HS-5 (cell line): ENCODE measurements at places on chromosomes 6 and 20.

- DNase-seq = no peak
Measured at GRCh38 chr6:42547407-42548329, 16.2 kb upstream of the UBR2 start.

DNA sequence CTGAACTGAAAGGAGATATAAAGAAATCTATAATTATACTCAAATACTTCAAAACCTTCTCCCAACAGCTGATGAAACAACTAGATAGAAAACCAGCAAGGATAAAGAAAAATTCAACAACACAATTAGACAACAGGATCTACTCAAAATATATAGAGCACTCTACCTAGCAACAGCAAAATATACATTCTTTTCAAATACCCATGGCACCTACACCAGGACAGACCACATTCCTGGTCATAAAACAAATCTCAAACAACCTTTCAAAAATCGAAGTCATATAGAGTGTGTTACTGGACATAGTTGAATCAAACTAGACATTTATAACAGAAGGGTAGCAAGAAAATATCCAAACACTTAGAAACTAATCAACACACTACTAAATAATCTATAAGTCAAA lies 43.2 kb downstream of the RNF24 start:
- DNase-seq = no peak

- no peak for DNase-seq
Measured at GRCh38 chr6:4635666-4636065, 140.5 kb upstream of the CDYL start.

DNA sequence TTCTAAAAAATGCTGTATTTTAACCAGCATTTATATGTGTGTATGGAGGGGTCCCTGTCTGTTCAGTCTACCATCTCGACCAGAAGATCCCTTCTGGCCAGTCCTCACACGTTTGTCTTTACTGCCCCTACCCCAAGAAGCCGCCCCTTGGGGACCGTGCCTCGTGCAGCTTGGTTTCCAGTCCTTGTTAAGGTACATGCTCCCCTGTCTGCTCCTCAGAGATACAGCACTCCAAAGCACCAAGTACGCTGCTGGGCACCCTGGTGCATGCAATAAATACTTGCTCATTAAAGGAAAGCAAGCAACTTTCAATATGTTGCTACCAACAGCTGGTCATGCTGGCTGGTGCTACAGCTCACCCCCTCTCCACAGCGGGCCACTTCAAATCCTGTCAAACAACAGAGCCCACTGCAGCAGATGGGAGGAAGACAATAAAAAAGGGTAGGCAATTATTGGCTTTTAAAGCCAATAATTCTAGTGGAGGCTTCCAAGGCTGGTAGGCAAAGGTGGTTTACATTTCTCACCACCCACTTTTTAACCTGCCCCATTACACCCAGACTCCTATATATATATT lies 61.6 kb downstream of the PSMG4 start:
- no peak for DNase-seq

GRCh38 chr6:114897536-114897935 lies 554.7 kb upstream of the HS3ST5 start:
- peak; percentile 41 for DNase-seq

DNA sequence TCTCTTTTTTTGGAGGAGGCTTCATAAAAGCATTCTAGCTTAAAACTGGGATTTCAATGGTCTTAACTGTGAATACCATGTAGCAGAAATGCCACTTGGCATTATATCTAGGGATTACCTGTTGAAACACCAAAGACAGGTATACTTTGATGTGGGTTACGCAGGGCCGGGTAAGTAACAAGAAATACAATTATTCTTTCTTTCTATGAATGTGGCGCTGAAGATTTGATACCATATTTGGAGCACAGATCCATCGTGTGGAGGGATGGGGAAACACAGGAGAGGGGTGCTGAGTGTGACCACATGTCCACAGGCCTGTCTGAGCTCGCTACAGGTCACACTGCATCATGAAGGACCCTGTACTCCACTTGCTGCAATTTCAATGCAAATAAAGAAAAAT lies 257.8 kb downstream of the GMPR start:
- DNase-seq = no peak

GRCh38 chr20:45518282-45518681 lies 2.9 kb upstream of the SPINT3 start:
- no peak for DNase-seq

DNA sequence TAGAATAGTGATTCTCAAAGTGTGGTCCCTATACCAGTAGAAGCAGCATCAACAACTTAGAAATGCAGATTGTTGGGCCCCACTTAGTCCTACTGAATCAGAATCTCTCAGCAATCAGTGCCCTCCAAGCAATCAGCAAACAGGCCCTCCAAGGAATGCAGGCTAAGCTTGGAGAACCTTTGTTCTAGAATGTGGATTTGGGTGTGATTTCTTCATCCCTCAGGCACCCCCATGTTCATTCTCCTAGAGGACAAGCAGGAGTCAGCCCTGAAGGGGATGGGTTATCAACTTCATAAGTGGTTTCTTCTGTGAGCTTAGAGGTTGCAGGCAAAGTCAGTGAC lies 40.5 kb upstream of the TAF8 start:
- DNase-seq = no peak

- DNase-seq = peak; percentile 22
Measured at GRCh38 chr6:147381712-147382111, 126.8 kb upstream of the SAMD5 start.

- no peak for DNase-seq
Measured at GRCh38 chr6:45568626-45569025, 190.9 kb upstream of the SUPT3H start.

DNA sequence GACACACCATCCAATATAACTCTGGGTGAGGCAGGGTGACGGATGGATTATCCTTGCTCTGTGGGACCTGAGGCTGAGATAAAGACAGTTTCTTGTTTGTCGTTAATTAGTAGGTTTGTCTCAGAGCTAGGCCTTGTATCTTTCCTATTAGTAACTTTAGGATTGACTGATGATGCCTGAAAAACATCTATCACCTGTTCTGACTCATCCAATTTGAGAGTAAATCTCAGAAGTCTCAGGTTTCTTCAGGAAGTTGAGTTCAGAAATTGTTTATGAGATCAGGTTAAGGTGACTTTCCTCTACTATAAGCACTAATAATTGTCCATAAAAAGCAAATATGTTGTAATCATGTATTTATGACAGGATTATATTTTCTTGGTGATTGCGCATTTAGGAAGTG lies 129.5 kb upstream of the SUPT3H start:
- no peak for DNase-seq

GRCh38 chr6:105831311-105832097 lies 254.6 kb upstream of the PRDM1 start:
- no peak for DNase-seq

- DNase-seq = no peak
Measured at GRCh38 chr6:250676-251075, 41.6 kb upstream of the DUSP22 start.

GRCh38 chr6:42787063-42787472 lies 5.2 kb downstream of the BICRAL start:
- no peak for DNase-seq

DNA sequence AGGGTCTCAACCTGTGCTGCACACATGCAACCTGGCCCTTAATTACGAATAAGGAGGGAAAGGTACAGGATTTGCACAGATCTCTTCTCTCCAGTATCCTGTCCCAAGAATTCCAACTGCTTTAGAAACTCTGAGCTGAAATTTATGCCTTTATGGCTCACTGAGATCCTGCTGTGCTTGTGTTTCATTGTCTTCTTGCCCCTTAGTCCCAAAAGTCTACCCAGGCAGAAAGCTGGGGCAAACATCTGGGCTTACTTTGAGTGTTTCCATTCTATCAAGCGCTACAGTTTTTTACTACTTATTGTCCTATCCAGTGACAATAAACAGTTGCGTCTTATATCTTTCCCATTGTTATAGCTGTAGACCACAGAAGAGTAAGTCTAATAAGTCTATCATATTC lies 99.7 kb downstream of the LIN28B start:
- DNase-seq = no peak

DNA sequence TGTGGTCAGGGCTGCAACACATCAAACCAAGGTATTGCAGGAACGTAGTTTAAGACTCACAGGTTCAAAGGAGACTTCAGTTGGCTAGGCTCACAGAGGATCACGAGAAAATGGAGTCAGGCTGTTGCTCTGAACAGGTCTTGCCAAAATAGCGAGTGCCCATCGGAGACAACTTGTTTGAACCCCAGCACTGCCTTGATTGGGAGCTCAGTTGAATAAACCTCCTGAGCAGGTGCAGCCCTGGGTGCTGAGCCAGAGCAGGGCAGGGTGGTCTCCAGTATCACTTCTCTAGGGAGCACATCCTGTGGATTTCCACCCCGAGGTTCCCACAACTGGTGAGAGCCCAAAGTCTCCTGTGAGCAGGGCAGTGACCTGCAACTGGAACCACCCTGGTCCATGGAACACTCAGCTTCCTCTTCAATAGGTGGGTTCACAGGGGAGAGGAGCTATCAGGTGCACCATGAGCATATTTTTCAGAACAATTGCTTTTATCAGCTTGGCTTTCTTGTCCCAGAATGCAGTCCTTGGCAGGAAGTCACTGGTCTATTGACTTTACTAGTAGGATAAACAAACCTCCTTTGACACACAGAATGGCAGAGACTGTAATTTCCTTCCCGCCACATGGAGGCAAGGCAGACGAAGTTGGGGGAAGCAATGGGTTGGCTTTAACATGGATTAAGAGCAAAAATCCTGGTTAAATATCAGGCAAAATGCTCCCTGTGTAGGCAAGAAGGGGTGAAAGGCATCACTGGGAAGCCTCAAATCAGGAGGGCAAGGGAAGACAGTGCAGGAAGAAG lies 267.7 kb upstream of the FOXQ1 start:
- no peak for DNase-seq

GRCh38 chr6:53567701-53568100 lies 22.8 kb upstream of the GCLC start:
- DNase-seq = no peak

DNA sequence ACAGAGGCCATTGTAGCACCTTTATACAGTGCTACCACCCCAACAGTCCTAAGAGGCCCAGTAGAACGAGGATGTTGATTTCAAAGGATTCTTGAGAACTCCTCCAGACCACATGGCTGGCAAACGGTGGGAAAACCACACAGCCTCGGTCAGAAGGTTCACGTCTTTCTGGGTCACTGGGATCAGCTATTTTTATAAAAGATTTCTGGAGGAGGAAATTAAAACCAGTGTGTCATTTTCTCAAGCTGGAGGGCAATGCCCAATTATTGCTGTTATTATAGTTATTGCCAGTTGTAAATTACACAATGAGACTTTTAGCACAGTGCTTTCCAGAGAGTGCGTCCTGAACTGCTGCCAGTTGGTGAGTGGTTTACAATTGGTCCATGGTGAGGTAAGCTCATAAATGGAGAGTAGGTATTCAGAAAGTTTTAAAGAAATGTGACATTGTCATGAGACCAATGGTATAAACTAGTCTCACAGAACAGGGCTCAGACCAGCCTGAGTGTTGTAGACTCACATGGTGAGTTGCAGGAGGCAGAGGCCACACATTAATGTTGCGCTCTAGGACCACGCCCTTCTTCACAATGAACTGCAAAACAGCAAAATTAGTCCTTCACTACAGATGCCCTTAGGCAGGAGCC lies 8.4 kb upstream of the PPP1R14C start:
- DNase-seq = no peak

DNA sequence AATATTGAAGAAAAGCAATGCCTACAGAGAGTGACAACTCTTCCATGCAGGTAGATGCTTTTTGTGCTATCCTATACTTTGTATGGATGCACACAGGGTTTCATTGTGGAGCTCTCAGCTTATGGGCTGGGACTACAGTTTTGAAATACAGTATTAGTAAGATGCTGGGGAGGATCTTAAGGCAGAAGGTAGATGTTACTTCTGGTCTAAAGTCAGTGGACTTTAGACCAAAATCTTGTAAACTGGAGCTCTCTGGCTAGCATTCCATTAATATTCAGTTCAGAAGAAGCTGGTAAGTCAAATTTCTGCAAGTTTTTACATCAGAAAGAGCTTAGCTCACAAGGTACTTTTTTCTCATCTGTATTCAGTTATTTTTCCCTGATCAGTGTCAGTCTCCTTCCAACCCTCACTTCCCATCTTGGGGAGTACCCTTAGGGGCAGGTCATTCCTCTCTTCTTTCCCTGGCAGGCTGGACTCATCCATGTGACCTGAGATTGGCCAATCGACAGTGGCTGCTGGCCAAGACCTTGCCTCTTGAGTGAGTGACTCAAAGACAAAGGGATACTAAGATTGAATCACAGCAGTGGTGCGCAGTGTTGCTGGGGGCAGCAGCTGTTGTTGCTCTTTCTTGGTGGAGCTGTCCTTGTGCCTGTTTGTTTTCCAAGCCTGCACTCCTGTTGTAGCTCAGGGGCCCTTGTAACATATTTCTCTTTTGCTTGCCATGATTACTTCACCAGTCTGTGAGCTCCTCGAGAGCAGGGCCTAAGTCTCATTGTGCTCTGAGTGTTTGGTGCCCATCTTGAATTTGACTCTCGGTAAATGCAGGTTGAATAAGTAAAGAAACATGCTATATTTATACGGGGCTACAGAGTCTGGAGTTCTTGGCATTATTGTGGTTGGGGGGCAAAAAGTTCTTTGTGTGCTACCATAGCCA lies 2.8 kb upstream of the PHF20 start:
- DNase-seq = peak; percentile 92

GRCh38 chr6:111987295-111987694 lies 66.6 kb upstream of the CCN6 start:
- DNase-seq = no peak

- no peak for DNase-seq
Measured at GRCh38 chr6:22008248-22008836, 288.5 kb downstream of the PRL start.

- DNase-seq = peak; percentile 73
Measured at GRCh38 chr6:17867880-17868279, 119.6 kb downstream of the KIF13A start.
